A172 (cell line): ENCODE measurements at places on chromosomes 2 and 18. TPM values are rescaled to one million over a fixed set of nuclear protein-coding genes. Genes with fewer than 3 reads are reported as not detected.

SLC19A3 gene
- 0.07 and 0.10 TPM in 2 replicates for total RNA-seq

CLEC4F gene
- not detected in 2 replicates for total RNA-seq

TMEM37 gene
- total RNA-seq = 0.12 and 1.3 TPM in 2 replicates

REG1B gene
- not detected in 2 replicates for total RNA-seq

UGT1A7 gene
- total RNA-seq = not detected in 2 replicates

ZNF514 gene
- total RNA-seq = 3.3 and 8.2 TPM in 2 replicates

RAB6C gene
- total RNA-seq = not detected in 2 replicates

UGT1A10 gene
- not detected in 2 replicates for total RNA-seq

CNDP1 gene
- total RNA-seq = not detected in 2 replicates

GYPC gene
- 44.7 and 59.0 TPM in 2 replicates for total RNA-seq
